ENCODE measurements at places on chromosomes 7 and 10.

- no peak for DNase-seq
These were observed 70.8 kb downstream of the VSTM4 start for GRCh38 chr10:49044293-49045193.

GRCh38 chr7:27096768-27097514 is 1.1 kb upstream of the HOXA1 start:
- DNase-seq, result no peak

DNA sequence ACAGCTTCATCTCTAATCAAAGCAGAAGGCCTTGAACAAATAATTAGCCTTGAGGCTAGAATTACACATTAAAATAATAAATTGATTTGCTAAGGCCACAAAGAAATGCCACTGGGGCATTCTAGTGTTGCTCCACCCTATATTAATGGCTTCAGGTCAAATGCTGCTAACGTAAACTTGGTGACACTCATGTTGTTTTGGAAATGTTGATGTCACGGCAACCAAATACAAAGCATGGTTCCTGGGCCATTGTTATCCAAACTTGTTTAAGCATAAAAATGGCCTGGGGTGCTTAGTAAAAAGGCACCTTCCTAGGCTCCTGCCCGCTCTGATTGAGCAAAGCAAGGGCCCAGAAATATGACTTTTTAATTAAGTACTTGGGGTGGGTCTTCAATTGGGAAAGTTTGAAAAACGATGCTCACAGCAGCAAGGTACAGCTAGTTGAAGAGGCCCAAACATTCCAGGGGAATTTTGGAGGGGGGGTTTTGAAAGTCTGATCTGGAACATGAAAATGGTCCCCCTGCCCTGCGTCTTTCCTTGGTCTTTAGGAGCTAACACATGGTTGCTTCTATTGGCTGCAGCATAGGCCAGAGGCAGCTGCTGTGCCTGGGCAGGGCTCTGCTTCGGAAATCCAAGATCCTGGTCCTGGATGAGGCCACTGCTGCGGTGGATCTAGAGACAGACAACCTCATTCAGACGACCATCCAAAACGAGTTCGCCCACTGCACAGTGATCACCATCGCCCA is 67.8 kb downstream of the ABCC2 start:
- DNase-seq, result no peak

DNA sequence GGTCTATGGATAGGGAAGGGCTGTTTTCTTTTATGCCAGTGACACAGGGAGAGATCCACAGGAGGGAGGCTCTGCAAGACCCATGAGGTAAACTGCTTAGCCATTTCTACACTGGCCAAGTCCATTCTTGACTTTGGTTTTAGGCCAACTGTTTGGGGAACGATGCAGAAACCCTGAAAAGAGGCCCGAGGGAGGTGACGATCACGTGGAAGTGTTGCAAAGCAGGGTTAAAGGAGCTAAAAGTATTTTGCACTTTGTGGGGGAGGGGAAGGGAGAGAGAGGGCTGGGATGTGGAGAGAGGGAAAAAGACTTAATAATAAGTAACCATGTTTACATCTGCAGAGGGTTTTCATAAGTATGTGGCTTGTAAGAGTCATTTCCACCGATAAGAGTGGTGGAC is 239.7 kb downstream of the EMX2 start:
- DNase-seq, result no peak

- no peak for DNase-seq
These were observed 68.0 kb downstream of the SEPTIN14 start for GRCh38 chr7:55794527-55794926.

GRCh38 chr10:14605231-14605925 is 169.3 kb downstream of the FAM107B start:
- DNase-seq, result no peak

DNA sequence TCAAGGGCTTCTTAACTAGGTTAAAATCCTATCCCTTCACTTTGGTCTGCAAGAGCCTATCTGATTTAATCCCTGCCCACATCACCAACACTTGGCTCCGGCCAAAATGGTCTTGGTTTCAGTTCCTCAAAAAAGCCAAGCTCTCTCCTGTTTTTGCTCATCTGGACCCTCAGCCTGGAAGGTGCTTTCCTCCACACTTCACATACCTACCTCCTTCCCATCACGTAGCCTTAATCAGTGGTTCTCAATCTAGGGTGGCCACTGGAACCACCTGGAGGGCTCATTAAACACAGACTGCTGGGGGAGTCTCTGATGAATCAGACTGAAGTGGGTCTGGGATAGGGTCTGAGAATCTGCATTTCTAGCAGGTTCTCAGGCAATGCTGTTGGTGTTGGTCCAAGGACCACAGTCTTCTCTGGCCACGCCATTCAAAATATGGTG is 227.0 kb upstream of the AOAH start:
- DNase-seq, result no peak

- DNase-seq, result no peak
These were observed 122.5 kb downstream of the C1GALT1 start for GRCh38 chr7:7304705-7305450.

DNA sequence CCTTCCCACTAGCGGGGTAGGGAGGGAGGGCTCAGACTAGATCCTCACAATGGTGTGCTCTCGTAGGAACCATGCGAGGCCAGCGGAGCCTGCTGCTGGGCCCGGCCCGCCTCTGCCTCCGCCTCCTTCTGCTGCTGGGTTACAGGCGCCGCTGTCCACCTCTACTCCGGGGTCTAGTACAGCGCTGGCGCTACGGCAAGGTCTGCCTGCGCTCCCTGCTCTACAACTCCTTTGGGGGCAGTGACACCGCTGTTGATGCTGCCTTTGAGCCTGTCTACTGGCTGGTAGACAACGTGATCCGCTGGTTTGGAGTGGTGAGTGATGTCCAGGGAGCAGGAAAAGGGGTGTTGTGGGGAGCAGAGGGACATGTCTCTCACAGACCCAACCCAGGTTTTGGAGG is 5.6 kb downstream of the ZDHHC16 start:
- DNase-seq, result no peak

- no peak for DNase-seq
These were observed 40.4 kb downstream of the WIPI2 start for GRCh38 chr7:5230265-5231067.

Data from activated CD4-positive, alpha-beta T cell treated with anti-CD3 and anti-CD28 coated beads for 1 hour (primary cell).